ENCODE measurements at places on chromosomes 7 and 10.

GRCh38 chr10:28977518-28977917 is 300.2 kb downstream of the BAMBI start:
- no peak for DNase-seq

GRCh38 chr10:62424026-62424425 is 49.9 kb downstream of the ZNF365 start:
- no peak for DNase-seq

DNA sequence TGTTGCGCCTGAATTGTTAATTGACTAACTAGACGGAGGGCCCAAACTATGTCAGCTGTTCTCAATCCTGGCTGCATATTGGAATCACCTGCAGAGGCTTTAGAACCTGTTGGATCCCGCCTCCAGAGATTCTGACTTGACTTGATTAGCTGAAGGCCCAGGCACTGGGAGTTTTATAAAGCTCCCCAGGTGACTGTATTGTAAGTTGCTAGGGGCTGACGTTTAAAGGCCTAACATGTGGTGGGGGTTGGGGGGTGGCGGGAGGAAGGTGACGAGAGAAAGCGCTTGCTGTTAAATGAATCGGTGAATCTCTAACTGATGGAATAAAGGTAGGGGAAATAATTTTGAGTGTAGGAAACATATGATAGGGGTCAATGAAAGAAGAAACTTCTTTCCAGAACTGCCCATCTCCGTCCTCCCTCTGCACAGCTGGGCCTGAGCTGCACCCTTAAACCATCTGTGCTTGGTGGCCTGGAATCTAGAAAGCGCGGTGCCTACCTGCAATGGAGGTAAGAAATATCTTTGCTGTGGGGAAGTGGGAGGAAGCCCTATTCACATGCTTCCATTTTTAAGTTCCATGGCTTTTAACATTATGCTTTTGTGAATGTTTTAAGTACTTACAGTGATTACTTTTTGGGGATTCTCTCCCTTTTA is 225.0 kb upstream of the FAM3C start:
- DNase-seq: no peak

DNA sequence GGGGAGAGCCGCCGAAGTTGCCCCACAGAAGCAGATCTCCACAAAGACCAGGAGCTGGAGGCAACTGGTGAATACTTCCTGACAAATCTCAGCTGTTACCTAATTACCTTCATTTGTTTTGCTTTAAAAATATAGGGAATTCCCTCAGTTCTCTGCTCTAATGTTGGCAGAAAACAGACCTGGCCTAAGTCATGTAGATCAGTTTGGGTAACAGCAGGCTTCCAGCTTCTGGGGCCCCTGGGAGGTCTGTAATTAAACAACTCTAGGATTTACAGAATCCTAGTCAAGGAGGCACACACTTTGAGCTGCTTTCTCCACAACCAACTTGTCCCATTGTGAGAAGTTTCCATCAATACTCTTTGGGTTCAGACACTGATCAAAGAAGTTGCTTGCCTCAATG is 123.4 kb downstream of the HTR7 start:
- DNase-seq: no peak

DNA sequence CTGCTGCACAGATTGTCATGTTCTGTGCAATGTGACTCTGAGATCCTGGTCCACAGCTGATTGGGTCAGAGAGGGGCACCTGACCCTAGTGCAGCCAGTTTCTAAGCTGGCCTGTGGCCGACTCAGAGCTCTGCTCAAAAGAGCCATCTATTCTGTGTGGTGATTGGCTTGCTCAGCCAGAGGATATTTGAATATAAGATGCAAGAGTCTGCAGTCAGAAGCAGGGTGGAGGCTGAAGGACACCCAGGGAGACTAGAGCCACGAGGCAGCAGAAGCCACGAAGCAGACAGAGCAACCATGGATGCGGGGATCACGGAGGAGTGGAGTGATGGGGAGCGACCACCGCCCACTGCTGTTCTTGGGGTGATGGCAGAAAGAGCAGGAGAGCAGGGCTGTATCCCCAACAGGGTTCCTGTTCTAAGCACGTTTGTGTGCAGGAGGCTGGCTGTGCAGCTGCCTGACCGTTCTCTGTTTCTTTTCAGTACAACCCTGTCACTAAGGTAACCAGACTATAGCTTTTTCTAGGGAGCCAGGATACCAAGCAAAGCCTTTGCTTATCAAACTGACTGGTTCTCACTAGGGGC is 19.5 kb upstream of the RHEB start:
- peak; percentile 97 for DNase-seq

DNA sequence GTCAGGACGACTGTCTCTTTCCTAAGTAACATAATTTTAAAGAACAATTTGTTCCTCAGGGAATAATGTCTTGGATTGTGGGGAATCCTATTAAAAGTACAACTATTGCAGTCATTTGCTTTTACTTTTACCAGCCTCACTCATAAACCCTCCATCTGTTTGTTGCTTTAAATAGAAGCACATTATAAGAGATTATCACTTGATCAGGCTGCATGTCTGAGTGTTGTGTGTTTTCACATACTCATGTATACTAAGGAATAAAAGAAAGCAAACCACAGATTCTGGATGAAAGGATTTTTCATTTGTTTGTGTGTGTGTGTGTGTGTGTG is 1077.8 kb downstream of the KCNMA1 start:
- DNase-seq: no peak

Data from NCI-H1436 treated with DMSO at 0.1 percent for 48 hours (cell line).